Glomerular endothelial cell (primary cell): ENCODE measurements at places on chromosomes 11 and 22.

DNA sequence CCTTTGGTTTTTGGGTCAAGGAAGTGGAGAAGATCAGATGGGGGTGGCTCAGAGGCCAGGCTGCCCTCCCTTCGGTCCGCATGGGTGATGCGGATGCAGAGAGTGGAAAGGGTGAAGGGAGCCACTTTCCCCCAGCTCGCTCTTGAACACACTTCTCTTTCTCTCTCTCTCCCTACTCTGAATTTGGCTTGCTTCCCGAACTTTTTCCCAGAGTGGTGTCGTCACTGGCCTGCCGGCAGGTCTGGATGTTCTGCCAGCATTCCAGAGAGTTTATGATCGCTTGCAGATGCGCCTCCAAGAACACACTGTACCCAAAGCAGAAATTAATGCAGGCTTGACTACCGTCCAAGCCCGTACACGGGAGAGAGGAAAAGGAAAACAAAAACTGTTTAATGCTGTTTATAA lies 103.2 kb downstream of the ZBTB16 start:
- DNase-seq: peak; percentile 98

DNA sequence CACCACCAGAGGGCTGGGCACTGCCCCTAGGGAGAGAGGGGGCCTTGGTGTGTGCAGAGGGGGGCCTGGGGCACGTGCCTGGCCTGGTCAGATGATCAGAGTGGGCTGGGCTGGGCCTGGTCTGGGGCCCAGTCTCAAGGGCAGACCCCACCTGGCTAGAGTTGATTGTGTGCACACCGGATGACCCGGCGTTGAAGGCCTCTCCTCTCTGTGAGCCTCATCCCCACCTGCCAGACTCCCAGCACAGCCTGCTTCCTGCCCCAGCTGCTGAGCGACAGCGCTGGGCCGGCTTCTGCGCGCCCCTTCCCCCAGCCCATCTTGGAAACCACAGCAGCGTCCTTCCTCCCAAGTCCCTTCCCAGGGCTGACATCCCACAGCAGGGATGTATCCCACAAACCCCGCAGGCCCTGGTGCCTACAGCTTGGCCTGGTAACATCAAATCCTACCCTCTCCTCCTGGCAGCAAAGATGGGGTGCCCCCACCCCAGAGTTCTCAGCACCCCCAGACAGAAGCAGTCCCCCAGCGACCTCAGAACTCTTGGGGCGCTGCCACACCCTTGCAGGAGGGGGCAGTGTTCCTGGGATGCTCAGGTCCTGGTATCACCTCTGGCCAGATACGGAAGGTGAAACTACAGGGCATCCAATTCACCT lies 11.0 kb upstream of the TSSC4 start:
- DNase-seq: no peak

- DNase-seq: no peak
Observed at GRCh38 chr11:27777033-27777432, 76.8 kb upstream of the BDNF start.

DNA sequence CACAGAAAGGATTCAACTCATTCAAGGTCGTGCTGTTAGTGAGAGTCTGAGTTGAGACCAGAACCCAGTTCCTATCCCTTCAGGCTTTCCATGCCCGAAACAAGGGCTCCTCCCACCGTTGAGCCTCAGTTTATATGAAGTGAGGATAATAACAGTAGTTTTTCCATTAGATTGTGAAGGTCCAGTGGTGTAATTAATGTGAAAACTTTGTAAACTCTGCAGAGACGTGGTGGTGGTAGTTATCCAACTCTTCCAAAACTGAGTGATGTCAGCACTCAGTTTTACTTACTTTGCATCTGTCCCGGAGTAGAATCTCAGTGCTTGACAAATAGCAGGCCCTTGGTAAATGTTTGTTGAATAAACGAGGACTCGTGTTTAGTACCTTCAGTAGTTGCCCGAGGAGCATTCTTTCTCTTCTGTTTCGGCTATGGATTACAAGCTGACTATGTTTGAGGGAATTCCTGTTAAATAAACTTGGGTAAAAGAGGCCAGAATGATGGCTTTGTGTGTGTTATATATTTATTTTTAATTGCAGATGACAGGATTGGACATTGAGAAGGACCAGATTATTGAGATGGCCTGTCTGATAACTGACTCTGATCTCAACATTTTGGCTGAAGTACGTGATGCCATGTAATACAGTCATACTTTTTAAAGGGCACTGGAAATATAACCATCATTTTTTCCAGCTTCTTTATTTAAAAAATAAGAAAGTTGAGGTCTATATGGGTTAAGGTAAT lies 1.0 kb downstream of the REXO2 start:
- peak; percentile 39 for DNase-seq

- no peak for DNase-seq
Observed at GRCh38 chr11:75767228-75767572, 1.4 kb upstream of the DGAT2 start.

DNA sequence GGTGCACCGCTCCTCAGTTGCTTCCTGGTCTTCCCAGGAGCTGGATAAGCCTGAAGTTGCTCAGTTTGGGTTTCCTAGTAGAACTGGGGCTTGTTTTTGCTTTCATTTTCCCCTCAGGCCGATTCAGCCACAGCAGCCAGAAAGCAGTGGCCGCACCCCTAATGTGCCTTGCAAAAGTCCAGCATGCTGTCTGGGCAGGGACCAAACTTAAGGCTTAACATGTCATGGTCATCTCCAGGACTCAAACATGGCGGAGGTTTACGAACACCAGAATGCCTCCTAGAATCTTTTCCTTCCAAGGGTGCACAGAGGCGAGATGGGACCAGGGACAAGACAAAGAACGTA lies 2.5 kb downstream of the GNG3 start:
- no peak for DNase-seq

- no peak for DNase-seq
Observed at GRCh38 chr11:26231252-26231661, 100.7 kb upstream of the ANO3 start.

DNA sequence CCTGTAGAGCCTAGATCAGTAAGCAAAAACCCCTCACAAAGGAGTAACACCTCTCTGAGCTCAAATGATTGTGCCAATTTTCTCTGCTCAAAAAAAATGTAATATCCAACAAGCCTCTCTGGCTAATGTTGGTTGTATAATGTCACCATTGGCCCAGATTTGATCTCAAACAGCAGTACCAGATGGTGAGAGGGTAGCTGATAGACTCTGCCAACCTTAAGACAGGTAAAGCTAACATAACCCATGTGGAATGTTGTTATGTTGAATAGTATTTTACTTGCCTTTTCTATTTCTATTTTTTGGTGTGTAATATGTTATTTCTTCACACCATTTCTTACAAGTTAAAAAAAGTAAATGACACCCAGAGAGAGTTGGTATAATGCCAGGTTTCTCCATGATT lies 166.7 kb upstream of the GUCY1A2 start:
- no peak for DNase-seq

DNA sequence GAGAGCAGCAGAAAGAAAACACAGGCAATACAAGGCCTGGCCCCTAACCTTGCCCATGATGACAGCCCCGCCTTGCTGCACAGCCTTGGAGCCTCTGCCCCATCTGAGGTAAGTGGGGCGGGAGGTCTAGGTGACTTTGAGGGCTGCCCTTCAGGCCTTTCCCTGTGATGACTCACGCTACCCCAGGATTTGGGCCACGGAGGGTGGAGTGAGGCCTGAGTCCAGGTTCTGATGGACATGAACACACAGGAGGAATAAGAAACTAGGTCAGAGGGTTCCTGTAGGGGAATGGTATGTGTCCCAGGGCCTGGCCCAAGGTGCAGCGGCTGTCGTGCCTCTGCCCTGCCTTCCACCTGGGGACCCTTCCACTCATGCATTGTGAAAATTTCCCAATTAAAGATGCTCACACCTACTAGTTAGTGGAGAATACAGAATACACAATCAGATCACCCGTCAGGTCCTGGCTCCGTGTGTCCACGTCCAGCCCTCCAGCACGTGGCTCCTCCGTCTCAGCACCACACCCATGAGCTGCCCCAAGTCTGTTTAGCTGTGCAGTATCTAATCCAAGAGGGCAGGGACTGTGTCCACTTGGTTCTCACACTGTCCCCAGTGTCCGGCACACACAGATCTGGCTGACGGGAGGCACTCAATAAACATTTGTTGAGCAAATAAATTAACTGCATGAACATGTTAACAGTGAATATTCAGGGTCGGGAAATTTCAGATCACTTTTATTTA lies 111.0 kb downstream of the CHST1 start:
- DNase-seq: no peak

GRCh38 chr11:33802194-33802950 lies 28.1 kb upstream of the FBXO3 start:
- peak; percentile 41 for DNase-seq

- DNase-seq: no peak
Observed at GRCh38 chr22:49368976-49369725, 458.5 kb downstream of the BRD1 start.

DNA sequence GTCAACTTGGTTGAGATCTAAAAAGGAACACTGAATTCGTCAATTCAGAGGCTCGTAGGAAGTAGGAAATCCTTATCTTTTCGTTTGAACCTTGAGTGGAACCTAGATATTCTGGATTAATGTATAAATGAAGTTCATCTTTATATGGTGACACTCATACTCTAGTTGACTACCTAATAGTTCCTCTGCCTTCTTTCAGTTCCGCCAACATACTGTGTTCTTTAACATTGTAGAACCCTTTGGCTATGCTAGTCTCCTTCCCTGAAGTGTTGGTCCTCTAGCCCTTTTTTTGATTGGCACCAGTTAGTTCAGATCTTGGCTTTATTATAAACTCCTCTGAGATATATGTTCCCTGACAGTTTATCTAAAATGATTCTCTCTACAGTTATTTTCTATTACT lies 1.5 kb downstream of the ATM start:
- DNase-seq: no peak

- DNase-seq: no peak
Observed at GRCh38 chr22:49460592-49461281, 366.9 kb downstream of the BRD1 start.

- DNase-seq: no peak
Observed at GRCh38 chr11:18248561-18248960, at the start of gene SAA2. TSS of gene SAA2 (minus strand) at chr11:18248668. CDS start at chr11:18248011, 657 bp downstream.

DNA sequence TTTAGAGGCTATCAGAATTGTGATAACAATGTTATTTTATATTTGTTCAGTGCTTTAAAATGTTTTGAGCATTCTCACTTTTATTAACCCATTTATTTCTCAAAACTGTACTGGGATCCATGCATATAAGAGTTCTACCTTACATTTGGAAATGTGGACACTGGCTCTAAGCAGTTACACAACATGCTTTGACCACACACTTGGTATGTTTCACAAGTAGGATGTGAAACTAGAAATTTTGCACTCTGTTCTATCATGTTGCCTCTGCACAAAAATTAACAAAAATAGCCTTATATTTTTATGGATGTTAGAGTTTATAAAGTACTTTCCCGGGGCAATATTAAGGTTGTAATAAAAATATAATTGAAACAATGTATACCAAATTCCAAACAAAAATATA lies 126.9 kb upstream of the CHORDC1 start:
- no peak for DNase-seq

- DNase-seq: no peak
Observed at GRCh38 chr11:80383655-80384054, 942.8 kb upstream of the TENM4 start.

- no peak for DNase-seq
Observed at GRCh38 chr22:45061332-45061731, 51.5 kb upstream of the PHF21B start.

DNA sequence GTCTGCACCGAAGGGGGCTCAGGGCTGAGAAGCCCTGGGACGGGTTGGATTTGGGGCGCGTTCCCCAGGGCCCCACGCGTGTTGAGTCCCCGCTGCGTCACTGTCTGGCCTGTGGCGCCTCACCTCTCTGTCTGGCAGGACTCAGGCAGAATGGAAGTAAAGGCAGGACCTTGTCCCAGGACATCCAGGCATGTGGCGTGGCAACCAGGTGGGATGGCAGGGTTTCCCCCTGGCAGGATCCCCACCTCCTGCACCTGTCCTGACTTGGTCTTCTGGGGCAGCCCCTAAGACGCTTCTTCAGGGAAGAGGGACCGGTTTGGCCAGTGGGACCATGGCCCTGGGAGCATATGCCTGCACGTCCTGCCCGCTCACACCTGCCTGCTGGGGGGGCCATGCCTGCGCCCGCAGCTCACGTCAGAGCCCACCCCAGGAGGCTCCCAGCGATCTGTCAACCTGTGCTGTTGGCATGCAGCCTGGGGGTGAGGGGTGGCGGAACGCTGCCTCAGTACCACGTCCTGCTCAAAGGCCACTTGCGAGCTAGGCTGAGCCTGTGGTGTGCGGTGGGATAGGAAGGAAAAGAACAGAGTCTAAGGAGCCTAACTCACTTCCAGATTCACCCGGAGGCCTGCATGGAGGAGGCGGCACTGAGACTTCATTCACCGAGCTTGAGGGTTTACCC lies 72.7 kb downstream of the KCNQ1 start:
- DNase-seq: no peak

DNA sequence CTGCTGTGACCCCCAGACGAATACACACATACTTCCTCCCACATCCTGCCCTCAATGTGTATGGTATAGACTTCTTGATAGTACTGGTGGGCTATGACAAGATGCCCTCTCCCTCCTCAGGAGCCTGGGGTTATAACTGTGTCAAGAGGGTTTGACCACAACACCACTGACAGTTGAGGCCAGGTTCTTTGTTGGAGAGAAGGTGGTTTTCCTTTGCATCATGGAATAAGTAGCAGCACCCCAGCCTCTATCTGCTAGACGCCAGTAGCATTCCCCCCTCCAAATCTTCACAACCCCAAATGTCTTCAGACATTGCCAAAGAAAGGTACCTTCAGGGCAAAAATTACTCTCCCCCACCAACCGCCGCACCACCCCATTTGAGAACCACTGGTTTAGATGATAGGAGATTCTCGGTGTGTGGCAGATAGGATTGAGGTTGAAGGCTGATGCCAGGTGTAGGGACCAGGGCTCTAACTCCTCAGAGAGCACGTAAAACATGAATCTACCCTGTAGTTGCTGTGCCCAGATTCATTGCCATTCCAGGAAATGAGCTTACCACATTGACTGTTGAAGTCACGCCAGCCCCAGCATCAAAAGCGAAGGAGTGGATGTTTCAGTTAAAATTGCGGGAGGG lies 5.5 kb upstream of the MYO18B start:
- no peak for DNase-seq

GRCh38 chr11:111913997-111914396 lies 1.5 kb downstream of the HSPB2 start:
- no peak for DNase-seq

DNA sequence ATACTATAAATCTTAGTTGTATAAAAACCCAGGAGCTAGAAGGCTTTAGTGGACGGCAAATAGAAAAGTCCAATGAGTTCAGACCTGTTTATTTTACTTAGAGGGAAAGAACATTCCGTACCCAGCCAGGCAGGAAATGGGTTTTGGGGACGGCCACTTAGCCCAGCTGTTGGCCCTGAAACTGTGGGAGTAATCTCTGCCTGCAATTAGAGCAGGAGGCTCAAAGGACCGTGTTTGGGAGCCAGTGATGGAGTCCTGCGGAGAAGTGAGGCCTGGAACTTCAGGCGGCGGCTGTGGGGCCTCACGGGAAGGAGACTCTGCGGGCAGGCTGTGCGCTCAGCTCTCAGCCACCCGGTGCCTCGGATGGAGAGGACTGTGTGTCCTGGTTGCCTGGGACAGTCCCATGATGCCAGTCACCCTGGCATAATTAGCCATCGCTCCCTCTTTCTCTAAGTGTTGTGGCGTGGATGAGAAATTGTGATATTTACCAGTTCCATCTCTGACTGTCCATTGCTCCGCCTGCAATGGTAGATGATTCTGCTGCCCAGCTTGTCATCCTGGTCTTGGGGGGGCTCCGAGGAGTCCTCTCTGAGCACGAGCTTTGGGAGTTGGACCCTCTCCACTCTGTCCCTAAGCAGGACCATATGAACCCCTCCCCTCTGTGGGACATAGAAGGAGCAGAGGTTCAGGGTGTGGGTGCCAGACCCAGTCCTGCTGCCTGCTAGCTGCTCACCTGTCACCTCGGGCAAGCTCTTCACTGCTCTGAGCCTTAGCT lies 530.3 kb downstream of the TBC1D22A start:
- no peak for DNase-seq
